Skeletal muscle cell (primary cell): ENCODE measurements at places on chromosomes 1 and 21.

- no peak for DNase-seq
These were observed 1182.5 kb downstream of the MRPL39 start for GRCh38 chr21:24424776-24425175.

GRCh38 chr1:204123376-204123775 is 28.5 kb downstream of the ETNK2 start:
- DNase-seq, result no peak

DNA sequence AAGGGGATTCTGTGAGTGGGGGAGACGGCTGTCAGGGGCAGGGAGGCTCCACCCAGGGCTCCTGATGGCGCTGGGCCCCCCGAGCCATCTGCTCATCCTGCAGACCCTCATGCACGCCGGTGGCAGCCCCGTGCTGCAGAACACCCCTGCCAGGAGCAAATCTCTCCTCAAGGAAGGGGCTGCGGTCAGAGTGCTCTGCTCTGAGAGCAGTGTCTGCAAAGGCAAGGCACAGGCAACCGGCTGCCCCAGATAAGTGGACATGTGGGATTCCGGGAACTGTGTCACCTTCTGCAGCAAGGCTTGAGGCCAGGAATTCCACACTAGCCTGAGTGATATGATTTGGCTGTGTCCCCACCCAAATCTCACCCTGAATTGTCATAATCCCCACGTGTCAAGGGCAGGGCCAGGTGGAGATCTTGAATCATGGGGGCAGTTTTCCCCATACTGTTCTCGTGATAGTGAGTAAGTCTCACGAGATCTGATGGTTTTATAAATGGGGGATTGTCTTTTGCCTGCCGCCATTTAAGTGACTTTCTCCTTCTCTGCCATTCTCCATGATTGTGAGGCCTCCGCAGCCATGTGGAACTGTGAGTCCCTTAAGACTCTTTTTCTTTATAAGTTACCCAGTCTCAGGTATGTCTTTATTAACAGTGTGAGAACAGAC is 101.0 kb downstream of the PDE9A start:
- no peak for DNase-seq

DNA sequence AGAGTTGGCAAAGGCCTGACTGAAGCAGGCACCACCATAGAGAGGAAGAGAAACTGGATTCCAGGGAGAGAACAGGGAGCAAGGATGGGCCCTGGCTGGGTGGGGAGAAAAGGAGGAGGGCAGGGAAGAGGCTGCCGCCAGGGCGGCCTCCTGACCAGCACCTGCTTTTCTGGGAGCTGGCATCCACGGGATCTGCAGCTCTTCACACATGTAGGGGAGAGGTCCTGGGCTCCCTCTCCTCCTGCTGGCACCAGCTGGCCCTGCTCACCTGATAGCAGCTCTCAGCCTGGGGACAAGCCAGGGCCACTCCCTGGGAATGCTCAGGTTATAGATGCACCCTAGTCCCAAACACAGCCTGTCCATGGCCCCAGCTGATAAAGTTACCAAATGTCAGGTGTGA is 39.9 kb downstream of the TEX35 start:
- no peak for DNase-seq

GRCh38 chr1:58911841-58912499 is 128.1 kb upstream of the JUN start:
- DNase-seq, result no peak
